ENCODE measurements at places on chromosomes 1 and 21.

GRCh38 chr1:100164216-100164615, 13.8 kb downstream of the LRRC39 start:
- DNase-seq, result no peak

- DNase-seq, result no peak
These were observed 159.1 kb downstream of the BRINP2 start for GRCh38 chr1:177329871-177330270.

- no peak for DNase-seq
These were observed 28.2 kb downstream of the CD34 start for GRCh38 chr1:207882692-207883091.

GRCh38 chr1:41862384-41863221, 56.1 kb downstream of the HIVEP3 start:
- no peak for DNase-seq

DNA sequence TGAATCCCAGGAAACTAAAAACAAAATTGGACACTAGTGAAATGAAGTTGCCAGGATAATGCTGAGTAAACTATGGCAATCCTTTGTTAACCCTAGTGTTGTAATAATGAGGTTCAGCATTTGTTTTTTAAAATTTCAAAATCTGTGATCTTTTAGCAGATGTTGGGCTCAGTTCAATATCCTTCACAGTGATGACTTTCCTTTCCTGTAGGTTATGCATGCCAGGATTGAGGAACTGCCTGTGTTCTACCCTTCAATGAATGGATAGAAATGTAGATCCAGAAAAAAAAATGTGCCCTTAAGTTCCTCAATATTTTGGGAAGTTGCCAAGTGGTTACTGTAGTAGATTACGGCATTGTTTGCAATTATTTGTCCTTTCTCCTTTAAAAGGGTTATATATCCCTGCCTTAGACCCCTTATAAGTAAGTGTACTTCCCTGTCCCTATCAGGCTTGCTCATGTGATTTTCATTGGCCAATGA, 35.5 kb upstream of the IRF2BP2 start:
- DNase-seq, result peak; percentile 20
